HS-27A (cell line): ENCODE measurements at places on chromosomes 5 and 9.

- DNase-seq, result no peak
Measured at GRCh38 chr9:92097997-92098482, 17.2 kb downstream of the SPTLC1 start.

DNA sequence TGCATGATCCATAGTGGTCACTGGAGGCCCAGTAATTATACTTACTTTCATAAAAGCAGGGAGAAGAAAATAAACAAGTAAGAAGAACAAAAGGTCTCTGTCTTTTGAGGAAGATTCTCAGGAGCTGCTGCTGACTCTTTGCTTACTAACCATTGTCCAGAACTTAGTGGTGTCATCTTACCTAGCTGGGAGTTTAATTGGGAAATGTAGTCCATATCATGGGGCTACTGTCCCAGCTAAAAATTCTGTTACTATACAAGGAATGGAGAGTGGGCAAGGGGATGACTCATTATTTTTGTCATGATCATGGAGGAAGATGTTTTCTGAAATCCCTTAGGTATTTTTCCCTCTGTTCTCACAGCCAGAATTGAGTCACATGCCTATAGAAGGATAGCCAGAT, 639.3 kb downstream of the MTRR start:
- DNase-seq, result no peak

DNA sequence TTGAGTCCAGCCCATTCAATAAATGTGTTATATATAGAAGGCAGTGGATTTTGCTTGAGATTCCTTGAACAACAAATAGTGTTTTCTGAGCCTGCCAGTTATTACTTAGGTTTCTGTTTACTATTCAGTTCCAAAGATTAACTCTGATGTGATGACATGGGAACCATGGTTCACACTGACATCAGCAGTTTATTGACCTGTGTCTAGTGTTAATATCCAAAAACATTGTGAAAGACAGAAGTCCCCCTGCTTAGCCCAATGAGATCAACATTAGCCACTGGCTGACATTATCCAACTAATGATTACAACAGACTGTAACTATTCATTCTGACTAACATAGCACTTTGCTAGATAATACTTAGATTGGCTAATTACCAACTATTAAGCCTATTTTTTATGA, 14.9 kb downstream of the APBA1 start:
- no peak for DNase-seq

GRCh38 chr9:4180907-4181605, 118.8 kb downstream of the GLIS3 start:
- no peak for DNase-seq

- DNase-seq, result no peak
Measured at GRCh38 chr5:135387629-135387960, 11.4 kb downstream of the MACROH2A1 start.

GRCh38 chr5:139470821-139471300, at the start of gene SMIM33:
Gene SMIM33, plus strand, starts transcription at chr5:139471004. Its CDS starts 118 bp downstream, at chr5:139471122.
- no peak for DNase-seq

GRCh38 chr5:19018822-19019221, 969.2 kb downstream of the CDH18 start:
- no peak for DNase-seq

GRCh38 chr5:107968406-107968843, 297.7 kb upstream of the EFNA5 start:
- peak; percentile 14 for DNase-seq
